ENCODE measurements at places on chromosomes 1 and 21.

GRCh38 chr1:235424092-235424491 lies 56.9 kb downstream of the TBCE start:
- no peak for DNase-seq

- no peak for DNase-seq
These were observed 85.6 kb upstream of the ZRANB2 start for GRCh38 chr1:71166178-71167173.

DNA sequence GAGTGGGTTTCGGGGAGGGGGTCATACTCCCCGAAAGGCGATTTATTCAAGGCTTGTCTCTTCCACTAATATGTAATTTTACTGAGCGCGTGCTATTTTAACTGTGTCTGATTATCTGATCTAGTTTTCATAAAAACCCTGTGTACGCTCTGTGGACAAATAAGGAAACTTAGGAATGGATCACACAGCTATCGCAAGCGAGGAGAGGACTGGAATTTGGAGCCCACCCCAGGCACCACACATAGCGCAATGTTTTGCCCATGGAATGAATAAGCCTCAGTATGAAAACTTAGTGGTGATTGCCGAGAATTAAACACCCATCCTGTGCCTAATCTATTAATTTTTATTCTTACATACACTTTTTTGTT lies 9.8 kb upstream of the RAB42 start:
- DNase-seq: peak; percentile 62

DNA sequence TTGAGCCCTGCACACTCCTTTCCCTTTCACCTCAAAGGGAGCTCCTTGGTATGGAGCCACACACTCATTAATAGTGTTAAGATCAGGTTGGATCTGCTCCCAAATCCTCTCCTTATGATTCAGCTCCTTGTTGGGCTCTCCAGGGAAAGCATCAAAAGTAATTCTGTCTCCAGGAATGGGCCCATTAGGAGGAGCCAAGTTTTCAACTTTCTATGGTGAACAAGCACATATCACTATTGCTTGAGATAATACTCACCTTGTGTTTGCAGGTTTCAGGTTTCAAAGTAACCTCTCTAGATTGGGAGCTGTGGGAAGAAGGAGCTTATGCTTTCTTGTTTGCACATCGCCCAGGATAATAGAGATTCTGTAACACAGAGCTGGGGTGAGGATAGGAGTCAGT lies 164.8 kb downstream of the TNFSF18 start:
- DNase-seq: peak; percentile 21
